GOT3 (cell line): ENCODE measurements at places on chromosomes 1 and 21.

DNA sequence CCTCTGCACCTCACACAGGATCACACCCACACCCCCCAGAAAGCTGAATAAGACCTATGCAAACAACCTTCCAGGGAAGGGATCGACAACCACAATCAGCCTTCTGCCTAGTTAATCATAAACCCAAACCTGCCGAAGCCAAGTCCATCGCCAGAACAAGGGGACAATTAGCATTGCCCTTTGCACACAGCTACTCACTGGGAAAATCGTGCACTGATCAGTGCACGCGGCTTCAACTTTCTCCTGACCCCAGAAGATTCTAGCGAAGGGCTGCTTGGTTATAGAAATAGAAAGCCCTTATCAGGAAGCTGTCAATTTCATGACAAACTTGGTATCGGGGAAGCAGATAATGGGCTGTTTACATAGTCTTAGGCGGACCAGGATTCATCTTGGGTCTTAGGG, 29.5 kb downstream of the RUNX1 start:
- no peak for DNase-seq

DNA sequence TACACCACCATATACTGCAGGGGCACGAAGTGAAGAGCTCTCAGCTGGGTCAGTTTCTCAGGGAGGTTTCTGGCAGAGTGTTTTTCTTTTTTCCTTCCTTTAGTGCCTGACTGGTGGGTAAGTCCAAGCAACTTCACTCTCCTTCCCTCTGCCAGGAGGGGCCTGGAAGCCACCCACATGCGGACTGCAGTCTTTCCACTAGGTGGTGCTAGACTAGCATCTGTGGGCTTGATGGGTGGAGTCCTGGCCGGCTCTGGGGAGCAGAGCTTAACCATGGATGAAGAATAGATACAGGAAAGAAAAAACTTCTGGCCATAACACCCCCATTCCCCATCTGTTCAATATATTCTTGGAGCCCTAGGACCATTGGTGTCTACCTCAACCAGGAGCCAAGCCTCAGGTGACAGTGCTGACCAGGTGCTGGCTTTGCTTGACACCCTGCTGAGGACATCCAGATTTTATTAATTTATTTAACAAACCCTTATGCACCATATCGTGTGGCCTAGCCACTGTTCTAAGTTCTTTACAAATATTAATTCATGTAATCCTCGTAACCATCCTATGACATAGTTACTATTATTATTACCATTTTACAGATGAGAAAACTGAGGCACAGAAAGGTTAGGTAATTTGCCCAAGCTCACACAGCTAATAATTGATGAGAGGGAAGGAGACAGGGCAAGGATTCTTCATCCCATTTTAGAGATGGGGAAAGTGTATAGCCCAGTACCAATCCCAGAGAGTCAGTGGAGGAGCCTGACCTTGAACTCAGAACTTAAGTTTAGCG, 126.7 kb upstream of the CSF3R start:
- DNase-seq: no peak

DNA sequence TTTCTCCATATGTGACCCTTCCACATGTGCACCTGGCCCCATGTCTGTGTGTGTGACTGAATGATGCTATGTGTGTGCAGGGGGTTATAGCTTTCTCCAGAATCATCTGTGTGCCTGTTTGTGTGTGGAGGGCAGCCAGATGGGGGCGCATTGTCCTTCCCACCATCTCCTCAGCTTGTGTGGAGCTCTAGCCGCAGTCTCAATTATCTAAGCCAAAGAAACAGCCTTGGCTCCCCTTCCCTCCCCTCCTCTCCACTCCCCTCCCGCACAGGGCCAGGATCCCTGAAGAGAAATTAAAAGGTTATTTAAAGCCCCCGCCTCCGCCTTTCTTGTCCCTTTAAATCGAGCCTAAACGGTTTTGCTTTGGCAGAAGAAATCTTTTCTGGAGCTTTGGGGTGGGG, 1.8 kb upstream of the DMBX1 start:
- DNase-seq: no peak

DNA sequence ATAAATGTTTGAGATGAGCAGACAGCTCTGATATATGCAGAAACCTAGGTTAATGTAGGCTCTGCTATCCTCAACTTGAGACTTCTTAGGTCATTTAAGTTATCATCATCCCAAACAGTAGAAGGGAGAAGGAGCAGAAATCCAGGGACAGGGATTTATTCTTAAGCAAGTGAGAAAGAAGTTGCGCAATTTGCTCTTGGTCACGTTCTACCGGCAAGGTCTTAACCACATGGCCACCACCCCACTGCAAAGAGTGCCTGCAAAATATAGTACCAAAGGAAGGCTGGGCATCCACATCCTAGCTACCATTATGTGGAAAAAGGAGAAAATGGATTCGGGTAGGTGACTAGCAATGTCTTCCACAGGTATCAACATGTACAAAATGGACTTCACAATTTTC, 25.2 kb downstream of the CRNN start:
- DNase-seq: no peak

DNA sequence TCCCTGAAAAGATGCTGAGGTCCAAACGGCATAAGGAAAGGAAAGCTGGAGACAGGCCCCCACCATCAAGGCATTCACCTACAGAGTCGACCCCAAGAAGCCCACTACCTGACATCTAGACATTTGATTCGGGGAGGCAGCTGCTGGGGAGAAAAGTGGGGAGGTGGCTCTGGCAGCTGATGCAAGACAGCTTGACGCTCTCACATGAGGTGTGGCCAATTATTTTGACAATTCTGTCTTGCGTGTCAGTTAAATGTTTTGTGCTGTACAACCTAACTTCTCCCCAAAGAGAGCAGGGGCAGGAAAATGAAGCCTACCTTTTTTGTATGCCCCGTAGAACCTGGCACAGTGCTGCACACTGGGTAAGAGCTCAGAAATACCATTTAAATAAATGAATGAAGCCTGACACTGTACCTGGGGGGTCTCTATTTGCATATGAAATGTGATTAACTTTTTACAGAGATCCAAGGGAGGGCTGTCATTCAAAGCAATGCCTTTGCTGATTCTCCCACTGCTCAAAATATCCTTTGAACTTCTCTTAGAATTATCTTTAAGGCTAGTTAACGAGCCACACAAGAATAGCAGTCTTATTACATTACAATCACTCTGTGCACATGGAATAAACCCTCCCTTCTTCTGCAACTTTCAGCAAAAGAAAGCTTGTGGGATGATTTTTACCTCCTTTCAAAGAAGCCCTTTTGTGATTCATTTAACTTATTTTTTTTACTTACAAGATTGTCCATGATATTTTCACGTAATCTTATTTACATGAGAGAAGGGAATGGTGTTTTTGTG, 163.2 kb downstream of the TNR start:
- no peak for DNase-seq

DNA sequence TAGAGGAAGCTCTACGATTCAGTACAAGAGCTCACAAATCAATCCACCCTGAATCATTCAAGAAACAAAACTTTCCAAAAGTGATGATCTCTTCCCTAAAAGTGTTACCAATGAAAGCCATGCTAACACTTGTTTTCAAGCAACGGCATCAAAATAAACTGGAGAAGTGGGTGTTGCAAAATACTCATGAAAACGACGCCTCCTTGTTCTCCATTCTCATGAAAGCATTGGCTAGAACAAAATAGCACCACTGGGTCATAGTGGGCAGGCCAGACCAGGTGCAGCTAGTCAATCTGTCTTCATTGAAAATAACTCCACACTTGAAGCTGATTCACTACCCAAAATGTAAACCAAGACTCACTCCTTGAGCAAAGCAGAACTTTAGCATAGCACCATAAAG, 4.3 kb downstream of the TIAM1 start:
- no peak for DNase-seq

- DNase-seq: no peak
These were observed 132.5 kb upstream of the LYPLAL1 start for GRCh38 chr1:219041141-219041540.

DNA sequence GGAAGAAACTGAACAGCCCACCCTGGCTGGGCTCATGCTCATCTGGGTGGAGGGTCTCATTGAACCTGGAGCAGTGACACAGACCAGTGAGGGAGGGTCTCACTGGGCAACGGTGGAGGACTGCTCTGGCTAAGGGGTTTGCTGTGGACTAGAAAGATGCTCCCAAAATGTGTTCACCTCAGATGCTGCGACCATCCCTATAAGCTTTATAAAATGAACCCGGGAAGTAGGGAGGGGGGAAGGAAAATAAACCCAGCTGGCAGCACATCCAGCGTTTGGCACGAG, 34.5 kb upstream of the LBR start:
- no peak for DNase-seq

DNA sequence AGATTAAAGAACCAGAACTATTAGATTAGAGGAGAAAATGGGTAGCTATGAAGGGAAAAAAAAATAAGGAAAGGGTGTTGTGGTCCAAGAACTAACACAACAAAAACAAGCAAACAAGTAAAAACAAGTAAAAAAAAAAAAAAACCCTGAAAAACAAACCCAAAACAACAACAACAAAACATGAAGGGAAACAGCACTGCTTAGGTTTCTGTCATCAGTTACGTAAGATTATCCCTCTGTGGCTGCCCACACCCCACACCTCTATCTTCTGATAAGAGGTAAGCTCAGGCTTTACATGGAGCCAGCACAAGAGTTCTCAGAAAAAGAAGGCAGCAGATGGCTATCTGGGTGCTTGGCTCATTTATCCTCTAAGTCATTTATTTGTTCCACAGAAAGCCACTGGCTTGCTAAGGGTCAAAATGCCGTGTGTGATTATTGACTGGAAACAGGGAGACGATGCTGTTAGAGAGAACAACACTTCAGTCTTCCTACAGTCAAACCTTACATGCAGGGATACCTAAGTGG, 57.5 kb downstream of the KIAA0319L start:
- no peak for DNase-seq

DNA sequence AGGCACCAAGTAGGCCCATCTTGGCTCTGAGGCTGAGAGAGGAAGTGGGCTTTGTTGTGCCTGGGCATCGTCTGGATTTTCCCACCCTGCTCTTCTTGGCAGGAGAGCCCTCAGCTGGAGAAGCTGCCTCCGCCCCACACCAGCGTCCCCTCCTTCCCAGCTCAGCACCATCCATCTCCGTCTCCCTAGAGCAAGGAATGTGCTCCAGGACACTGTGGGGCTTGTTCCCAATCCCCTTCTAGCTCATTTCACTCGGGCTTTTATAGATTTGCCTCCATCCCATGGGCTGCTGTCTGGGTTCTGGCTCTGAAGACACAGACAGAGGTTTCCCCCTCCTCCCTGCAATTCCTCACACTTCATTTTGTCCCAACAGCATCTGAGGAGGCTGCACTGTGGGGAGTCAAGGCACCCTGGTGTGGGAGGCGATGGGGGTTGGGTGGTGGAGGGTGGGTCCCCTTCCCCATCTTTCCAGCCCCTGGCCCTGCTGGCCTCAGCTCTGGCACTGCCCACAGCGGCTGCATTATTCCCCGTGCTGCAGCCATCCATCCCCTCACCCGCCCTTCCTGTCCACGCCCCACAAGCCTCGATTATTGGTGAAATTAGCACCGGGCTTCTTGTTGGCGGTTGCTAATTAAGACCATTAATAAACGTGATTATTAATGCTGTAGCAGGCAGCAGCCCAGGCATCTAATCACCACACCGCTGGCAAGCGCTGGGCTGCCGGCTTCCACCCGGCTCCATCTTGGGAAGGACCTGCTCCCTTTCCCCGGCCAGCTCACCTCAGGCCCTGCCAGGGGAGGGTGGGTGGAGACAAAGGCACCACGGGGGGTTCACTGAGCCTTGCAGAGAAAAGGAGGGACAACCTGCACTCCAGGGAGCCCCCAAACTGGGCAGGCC, 21.7 kb downstream of the RHBG start:
- DNase-seq: no peak

GRCh38 chr1:52281518-52281917, 84.5 kb downstream of the CC2D1B start:
- no peak for DNase-seq

DNA sequence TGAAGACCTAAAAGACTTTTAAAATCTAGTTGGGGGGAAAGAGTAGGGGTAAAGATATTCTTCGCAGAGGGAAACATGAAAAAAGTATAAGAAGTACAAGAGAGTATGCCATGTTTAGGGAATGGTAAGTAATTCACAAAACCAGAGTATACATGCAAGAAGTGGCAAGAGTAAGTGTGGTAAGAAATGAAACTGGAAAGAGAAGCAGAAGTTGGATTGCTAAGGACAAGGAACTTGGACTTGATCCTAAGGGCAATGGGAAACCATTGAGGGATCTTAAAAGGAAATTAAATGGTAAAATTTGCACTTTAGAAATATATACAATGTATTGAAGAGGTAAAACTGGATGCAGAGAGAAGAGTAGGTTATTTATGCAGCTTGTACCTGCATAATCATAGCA, 9.2 kb upstream of the ZNF644 start:
- DNase-seq: no peak

DNA sequence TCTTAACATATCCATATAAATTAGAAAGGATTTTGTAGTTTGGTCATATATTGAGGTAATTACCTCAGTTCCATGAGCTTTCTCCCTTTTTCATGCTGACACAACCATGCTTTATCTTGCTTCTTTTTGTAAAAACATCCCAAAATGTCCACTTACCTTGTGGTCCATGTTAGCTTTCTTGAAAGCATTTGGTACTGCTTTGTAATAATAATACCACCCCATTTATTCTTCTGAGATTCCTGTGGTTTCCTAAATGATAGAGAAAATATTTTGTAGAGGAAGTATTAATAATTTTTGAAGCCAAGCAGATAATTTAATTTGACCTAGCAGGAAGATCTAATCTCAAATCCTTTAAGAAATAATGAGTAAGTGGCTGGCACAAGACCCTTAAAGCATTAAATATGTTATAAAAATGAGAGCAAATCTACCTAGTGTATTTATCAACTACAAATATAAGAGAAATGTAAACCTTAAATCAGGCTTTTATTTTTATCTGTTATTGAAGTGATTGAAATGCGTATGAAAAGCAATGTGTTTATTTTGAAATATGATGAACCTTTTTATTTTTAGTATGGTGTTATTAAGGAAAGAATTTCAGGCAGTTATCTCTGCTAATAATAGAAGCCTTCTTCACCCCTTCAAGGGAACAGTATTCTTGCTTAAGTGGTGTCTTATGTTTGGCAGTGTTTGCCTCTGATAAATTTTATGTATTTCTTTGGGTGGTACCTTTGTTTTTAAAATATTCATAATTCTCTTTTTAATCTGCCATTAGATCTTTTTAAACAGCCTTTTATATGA, 9.2 kb downstream of the PRKAA2 start:
- DNase-seq: no peak
